Foreskin keratinocyte (primary cell): ENCODE measurements at places on chromosomes 2 and 18. TPM values are rescaled to one million over a fixed set of nuclear protein-coding genes. Genes with fewer than 3 reads are reported as not detected.

CDK5R2 gene
- total RNA-seq, result not detected in 2 replicates

SCTR gene
- total RNA-seq, result not detected in 2 replicates

ICA1L gene
- total RNA-seq, result 1.3 and 1.8 TPM in 2 replicates

RGPD3 gene
- 0.14 TPM in 2 replicates for total RNA-seq

DHX57 gene
- 26.1 and 26.6 TPM in 2 replicates for total RNA-seq

FBXO15 gene
- total RNA-seq, result 0.51 and 0.56 TPM in 2 replicates

GALNT5 gene
- 10.2 and 14.4 TPM in 2 replicates for total RNA-seq

UGT1A4 gene
- total RNA-seq, result 0.14 and 0.34 TPM in 2 replicates

FABP1 gene
- total RNA-seq, result not detected in 2 replicates

UGT1A5 gene
- total RNA-seq, result 0.53 and 0.82 TPM in 2 replicates

GPBAR1 gene
- 0.14 and 0.18 TPM in 2 replicates for total RNA-seq

CELF4 gene
- not detected in 2 replicates for total RNA-seq
